ENCODE measurements at places on chromosomes 2 and 18. TPM values are rescaled to one million over a fixed set of nuclear protein-coding genes. Genes with fewer than 3 reads are reported as not detected.

GRCh38 chr2:238801791-238802190 lies 46.1 kb upstream of the TWIST2 start:
- no peak for DNase-seq

DNA sequence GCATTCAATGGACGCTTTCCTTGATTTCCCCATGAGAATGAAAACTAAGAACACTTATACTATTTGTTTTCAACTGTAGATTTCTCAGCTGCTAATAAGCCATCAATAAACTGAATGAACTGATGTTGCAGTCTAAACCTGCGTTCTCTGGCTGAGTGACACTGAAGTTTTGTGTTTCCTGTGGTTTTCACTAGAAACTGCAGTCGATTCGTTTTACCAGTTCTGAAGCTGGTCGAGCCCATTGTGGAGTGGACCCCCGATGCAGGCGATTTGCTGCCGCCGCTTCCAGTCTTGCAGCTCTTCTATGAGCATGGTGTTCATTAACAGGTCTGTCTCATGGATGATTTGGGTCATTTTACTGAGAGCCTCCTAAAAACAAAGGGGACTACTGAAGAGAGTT lies 50.6 kb upstream of the STAT1 start:
- no peak for DNase-seq

DNA sequence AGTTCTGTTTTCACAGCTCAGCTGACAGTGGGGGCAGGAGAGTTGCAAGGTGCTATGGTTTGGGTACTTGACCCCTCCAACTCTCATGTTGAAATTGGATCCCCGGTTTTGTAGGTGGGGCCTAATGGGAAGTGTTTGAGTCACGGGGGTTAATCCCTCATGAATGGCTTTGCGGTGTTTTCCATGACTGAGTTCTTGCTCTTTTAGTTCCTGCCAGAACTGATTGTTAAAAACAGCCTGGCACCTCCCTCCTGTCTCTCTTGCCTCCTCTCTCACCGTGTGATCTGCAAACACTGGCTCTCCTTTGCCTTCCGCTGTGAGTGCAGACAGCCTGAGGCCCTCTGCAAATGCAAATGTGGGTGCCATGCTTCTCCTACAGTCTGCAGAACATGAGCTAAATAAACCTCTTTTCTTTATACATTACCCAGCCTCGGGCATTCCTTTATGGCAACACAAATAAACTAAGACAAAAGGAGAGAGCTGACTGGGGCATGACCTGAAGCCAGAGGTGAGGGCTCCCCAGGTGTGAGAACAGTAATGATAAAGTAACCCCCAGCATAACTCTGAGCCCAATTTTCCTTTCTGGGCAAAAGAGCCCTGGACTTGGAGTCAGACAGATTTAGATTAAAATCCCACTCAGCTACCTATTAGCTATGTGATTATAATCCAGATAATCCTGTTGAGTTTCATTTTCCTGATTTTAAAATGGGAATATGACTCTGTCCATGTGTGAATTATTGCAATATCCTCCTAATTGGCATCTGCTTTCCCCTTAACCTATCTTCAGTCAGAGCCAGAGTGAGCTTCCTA lies 64.9 kb upstream of the CAPN13 start:
- DNase-seq, result no peak

DNA sequence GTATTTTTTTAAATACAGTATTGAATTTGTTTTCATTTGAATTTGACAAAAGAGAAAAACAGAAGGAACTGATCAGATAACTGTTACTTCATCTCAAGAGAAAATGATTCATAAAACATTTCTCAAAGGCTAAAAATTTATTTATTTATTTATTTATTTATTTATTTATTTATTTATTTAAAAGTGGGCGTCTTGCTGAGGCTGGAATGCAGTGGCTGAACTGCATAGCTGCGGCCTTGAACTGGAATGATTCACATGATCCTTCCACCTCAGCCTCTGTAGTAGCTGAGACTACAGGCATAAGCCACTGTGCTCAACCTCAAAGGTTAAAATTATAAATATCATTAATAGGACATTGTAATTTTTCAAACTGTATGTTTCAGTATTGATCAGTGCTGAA lies 4.5 kb upstream of the PUM2 start:
- DNase-seq, result no peak

DNA sequence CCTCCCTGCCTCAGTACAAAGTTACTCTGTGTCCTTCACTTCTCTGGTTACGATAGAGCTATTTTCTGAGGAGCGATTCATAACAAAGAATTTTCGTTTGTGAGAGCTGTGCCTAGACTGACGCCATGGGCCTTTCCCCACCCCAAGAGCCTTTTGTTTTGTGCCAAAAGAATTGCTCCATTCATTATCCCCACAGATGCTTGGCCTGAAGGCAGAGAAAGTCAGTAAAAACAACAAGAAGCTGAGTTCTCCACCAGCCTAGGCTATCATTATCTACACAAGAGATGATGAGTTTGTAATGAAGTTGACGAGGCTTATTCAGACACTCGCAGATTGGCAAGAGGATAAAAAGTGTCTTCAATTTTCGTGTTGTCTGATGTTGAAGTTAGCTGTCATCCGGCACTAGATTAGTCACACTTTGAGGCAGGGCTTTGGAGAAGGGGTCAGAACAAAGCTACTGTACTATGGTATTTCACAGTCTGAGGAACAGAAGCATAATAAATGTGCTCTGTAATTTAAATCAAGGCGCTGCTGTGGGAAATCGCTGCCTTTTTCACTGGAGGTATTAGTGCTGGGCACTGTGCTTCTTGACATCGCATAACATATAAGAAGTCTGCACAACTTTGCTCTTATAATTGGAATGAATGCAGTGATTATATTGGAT lies 278.4 kb upstream of the FIGN start:
- DNase-seq, result no peak

DNA sequence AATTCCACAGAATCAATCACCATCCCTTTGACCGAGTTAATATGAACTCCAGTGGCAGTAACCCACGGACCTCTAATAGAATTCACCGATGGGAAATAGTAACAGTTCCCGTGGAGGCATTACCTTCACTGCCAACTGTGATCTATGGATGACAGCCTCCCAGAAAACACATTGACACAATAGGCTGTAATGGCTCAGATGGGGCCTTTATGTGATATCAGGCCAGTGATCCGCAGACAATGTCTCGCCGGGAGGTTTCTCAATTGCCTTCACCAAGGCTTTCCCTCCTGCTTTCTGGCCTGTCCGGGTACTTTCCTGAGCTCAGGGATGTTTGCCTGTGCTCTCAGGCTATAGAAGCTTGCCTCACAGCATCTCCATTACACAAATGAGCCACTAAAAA lies 34.4 kb upstream of the KLF7 start:
- DNase-seq, result no peak

- peak; percentile 83 for DNase-seq
Measured at GRCh38 chr18:3248062-3248657, 559 bp downstream of the MYL12A start.

GRCh38 chr2:175312137-175312536 lies 130.6 kb upstream of the ATP5MC3 start:
- DNase-seq, result no peak

- no peak for DNase-seq
Measured at GRCh38 chr2:25700221-25700660, 26.9 kb upstream of the DTNB start.

DNA sequence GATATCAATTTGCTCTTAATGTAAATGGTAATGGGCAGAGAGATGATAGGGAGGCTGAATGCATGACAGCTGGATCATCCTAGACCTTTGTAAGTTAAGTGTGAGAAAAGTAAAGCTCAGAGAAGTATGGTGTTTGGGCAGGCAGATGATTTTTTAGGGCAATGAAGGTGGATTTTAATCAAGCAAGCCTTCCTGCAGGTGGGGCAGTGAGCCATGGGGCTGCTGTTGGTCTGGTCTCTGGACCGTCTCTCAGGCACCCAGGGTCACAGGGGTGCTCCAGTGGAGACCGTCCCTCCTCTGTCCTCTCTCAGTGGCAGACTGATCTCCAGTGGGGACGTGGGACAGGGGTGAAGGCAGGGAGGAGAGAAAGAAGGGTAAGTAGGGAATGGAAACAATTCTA lies 69.8 kb upstream of the STK17B start:
- DNase-seq, result no peak

DNA sequence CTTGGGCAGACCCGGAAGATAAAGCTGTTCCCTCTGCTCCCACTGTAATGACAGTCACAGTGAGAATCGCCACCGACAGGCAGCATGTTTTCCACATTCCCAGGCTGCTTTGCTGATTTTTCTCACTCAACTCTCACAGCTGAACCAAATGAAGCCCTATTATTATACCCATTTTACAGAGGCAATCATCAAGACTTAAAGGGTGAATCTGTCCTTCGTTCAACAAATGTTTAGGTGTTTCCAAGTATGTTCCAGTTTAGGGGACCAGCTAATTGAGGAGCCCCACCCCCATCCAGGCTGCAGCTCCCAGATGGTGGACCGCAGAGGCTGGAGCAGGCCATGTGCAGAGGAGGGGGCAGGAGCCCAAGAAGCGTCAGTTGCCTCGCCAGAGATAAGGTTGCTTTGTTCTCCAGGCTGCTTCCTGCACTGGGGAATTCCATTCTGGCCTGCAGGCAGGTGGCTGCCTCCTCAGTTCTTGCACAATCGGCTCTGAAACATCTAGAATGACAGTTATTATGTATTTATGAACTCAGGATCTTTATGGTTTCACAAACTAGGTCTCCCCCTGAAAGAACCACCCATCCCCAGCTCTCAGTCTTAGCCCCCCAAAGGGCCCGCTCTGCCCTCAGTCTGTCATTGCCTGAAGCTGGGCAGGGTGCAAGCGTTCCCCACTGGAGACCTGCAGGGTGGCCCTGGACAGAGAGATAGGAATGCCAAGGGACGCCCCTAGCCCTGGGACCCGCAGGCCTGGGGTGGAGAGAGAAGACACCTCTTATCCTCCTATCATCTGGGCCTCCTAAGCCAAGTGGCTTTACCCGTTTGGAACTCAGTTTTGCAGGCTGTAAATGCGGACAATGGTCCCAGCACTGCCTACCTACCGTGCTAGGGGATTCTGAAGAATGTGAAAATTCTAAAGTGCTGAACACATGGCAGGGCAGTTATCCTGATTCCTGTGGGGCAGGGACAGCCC lies 49.1 kb upstream of the MYCN start:
- no peak for DNase-seq

GRCh38 chr18:76791106-76791505 lies 31.3 kb upstream of the ZNF236 start:
- DNase-seq, result no peak

GRCh38 chr2:220885593-220885992 lies 686.5 kb downstream of the EPHA4 start:
- no peak for DNase-seq

DNA sequence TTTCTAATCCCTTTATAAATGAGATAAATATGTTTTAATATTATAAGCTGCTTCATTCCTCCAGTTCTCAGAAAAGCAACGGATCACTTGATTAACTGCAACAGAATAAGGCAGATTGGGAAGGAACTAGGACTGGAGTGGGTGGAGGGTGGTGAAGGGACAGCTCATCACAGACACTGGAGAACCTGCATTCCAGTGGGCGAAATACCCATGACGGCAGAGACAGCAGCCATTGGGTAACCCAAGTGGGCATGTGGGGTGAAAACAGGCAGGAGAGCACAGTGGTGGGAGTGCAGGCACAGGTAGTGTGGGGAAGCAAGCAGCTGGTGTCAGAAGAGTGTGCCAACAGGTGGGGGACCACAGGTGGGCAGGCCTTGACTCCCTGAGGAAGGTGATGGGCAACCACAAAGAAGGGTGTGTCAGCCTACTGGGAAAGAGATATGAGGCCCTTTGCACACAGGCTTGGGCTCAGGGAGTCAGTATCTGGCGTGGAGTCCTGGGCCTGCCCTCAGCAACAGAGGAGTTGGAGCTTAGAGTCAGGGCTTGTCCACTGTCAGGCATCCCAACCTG lies 27.2 kb downstream of the DPYSL5 start:
- DNase-seq, result no peak

DNA sequence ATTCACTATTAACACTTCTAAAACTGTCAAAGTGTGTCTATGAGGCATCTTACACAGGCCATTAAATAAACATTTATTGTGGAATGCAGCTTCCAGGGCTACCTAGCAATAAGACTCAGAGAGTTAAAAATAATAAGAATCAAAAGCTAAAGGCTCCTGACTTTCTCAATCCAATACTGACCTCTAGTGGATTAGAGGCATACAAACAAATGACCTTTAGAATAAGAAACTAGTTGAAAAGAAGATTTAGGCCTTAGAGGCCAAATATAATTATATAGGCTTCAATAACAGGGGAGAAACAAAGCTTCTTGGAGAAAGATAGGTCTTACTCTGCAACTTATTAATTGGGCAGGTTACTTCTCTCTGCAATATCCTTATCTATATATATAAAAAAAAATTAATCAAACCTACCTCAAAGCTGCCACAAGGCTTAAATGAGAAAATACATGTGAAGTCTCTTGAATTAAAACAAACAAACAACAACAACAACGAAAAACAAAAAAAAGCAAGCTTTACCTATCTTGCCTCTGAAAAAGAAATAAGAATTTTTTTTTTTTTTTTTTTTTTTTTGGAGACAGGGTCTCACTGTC lies 246.1 kb downstream of the EXOC6B start:
- no peak for DNase-seq

DNA sequence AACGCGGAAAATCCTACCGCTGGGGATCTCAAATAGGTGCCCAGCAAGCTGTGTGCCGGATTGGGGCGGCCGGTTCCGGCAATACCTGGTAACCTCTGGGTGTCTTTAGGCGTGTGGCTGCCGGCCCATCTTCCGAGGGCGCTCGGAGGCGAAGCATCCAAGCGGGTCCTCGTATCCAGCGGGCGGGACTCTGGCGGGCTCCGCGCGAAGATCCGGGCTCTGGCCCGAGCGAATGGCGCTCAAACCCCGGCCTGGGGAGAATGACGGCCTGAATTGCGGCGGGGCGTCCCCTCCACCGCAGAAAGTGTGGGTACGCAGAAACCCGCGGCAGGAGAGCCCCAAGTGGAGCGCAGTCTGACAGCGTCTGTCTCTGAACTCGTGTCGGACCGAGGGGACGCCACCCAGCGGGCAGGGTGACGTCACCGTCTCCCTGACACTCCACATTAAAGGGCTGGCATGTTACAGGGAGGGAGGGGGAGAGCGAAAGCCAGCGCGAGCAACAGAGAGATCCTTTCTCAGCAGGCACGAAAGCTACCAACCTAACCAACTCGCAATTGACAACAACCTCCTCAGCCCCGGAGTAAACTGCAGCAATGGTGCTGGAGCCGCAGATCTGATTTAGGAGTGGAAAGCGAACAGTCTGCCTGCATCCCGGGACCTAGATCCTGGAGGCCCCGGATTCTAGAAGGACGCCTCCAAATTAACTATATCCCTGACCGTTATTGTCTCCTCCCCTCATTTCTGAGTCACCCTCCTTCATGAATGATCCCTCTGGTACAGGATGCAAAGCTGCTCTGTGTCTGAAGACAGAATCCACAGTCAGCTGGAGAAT lies at the start of gene SKOR2:
TSS of gene SKOR2 (minus strand) at position 372 of the 832 bp plus-strand sequence. CDS start 2,477 bp downstream, outside the sequence.
- DNase-seq, result no peak

GRCh38 chr2:193584522-193584938 lies 1389.8 kb upstream of the TMEFF2 start:
- DNase-seq, result peak; percentile 30

- no peak for DNase-seq
Measured at GRCh38 chr18:59340817-59341216, 18.2 kb downstream of the LMAN1 start.

- no peak for DNase-seq
Measured at GRCh38 chr2:226850024-226850423, 14.2 kb downstream of the RHBDD1 start.

The CRACDL gene
- 205 TPM for total RNA-seq

The CLEC4F gene
- total RNA-seq, result not detected

The LDAH gene
- total RNA-seq, result 5.8 TPM

The TBR1 gene
- not detected for total RNA-seq

The TSPYL6 gene
- not detected for total RNA-seq

The ZNF521 gene
- 5.7 TPM for total RNA-seq

The IL37 gene
- not detected for total RNA-seq

The LHCGR gene
- not detected for total RNA-seq

Data from stomach (tissue), 19 donors.